SK-N-DZ (cell line): ENCODE measurements at places on chromosomes 1 and 21.
A peak's percentile ranks its signal among the peaks of the same experiment; 100 is the strongest.

DNA sequence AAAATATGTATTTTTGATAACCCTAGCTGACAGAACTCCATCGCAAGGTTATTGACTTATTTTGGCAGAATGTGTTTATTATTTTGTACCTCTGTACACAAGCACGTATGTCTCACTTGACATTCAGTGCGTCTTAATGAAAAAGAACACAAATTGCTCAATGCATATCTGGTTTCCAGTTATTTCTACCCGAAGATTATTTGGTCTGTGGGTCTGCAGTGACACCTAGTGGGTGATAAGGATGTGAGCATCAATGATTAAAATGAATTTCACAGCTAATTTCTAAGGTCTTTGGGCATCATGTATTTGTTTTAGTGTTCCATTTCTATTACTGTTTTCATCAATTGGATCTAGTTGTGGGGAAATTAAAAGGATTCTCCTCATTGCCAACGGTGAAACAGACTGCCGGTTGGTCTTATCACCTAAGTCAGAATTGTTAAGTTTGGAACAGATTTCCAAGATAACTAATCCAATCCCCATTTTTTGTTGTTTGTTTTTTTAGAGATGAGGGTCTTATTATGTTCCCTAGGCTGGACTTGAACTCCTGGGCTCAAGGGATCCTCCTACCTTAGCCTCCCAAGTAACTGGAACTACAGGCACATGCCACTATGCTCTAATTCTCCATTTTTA, 13.9 kb downstream of the DDX20 start:
- peak; percentile 65 for DNase-seq

GRCh38 chr1:48773133-48773532, 3.6 kb downstream of the BEND5 start:
- DNase-seq: no peak

DNA sequence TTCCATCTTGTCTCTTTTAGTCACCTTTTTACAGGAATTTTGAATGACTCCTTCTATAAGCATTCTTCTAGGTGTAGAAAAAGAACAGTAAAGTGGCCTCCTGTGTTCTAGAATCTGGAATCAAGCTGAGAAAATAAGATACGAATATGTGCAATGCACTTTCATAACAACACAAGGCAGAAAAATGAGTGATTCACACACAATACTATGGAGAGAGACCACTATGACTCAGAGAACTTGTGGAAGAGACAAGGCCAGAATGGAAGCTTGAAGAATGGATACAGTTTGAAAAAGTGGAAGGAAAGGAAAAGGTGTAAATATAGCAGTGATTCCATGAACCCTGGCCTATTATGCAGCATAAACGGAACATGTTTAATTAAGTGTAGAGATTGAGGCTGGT, 57.1 kb upstream of the SAMSN1 start:
- no peak for DNase-seq

DNA sequence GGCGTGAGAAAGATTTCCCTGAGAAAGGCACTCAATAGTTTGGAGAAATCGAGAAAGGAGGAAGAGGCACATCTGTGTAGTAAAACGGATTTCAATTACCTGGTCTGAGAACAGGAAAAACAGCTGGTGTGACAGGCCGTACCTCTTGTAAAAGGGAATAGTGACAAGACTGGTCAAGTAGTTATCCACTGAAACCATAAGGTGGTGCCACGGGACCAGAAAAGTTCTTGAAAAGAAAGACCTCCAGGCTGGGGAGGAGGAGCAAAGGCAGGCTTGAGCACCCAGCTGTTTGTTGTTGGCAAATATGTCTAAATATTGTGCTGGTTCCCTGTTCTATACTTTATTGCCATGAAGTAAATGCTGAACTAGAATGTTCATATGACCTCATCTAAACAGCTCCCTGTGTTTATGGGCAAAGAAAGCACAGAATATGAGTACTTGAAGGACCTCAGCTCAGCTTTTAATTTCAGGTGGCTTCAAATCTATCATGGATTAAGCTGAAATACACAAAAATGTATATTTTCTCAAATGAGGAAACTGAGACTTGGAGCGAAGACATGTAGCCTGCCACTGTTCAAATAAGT, 4.0 kb downstream of the HAO2 start:
- DNase-seq: no peak

DNA sequence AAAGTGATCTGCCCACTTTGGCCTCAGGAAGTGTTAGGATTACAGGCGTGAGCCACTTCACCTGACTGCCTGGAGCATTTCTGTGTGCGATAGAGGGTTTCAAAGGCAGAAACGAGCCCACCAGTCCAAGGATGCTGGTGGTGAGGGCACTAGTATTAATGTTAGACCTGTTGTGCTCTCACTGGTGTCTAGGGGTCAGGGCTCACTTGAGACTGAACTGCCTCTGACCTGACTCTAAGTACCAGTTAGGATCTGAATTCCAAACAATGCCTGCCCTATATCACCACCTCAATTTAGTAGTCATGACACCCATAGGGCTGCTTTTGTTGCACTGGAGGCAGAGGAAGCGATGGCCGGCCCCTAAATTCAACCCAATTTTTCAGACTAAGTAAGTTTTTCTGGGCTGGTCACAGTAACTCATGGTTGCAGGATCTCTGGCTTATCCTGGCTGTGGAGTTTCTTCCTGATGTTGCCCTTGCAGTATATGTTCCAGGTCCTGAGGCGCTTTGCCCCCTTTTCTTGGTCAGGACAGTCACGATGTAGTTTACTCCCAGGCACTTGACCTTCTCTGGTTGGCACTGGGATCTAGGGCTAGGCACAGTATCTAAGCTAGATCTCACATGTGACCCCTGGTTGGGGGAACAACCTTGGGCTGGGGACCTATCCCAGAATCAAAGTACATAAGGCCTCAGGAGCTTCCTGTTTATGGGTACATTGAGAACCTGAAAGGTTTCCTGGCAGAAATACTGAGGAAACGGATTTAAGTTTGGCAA, 4.5 kb downstream of the CCDC17 start:
- no peak for DNase-seq

- no peak for DNase-seq
Measured at GRCh38 chr1:181073638-181074037, 14.9 kb upstream of the IER5 start.

DNA sequence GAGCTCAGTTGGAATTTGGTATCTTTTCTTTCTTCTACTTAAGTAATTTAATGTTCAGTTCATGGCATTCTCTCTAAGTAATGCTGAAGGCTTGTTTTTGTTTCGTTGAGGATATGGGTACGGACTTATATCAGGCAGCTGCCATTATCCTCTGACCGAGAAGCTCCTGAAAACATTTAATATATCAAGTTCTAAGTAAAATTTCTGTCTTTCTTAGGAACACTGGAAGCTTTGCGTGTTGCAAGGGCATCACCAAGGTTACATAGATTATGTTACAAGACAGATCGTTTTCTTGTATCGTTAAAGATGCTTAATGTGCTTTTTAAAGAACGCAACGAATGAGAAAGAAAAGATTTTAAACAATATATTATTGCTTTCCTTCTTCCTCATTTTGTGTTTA, 1.0 kb upstream of the GALNT2 start:
- DNase-seq: no peak

GRCh38 chr21:35838350-35838749, 222.0 kb downstream of the SETD4 start:
- no peak for DNase-seq

- no peak for DNase-seq
Measured at GRCh38 chr1:212073490-212073889, 37.9 kb downstream of the DTL start.

GRCh38 chr1:101026430-101026788, 825 bp upstream of the DPH5 start:
- no peak for DNase-seq
